Stimulated activated CD4-positive, alpha-beta T cell treated with anti-CD3 and anti-CD28 coated beads, Interleukin-1b, Interleukin-23, amount 100 ng/mL, for 4 hours (primary cell): ENCODE measurements at places on chromosomes 12 and 14.

GRCh38 chr12:2974560-2974971, 15.4 kb downstream of the TEAD4 start:
- no peak for DNase-seq

- no peak for DNase-seq
These were observed 111.1 kb downstream of the STAB2 start for GRCh38 chr12:103697971-103698751.

DNA sequence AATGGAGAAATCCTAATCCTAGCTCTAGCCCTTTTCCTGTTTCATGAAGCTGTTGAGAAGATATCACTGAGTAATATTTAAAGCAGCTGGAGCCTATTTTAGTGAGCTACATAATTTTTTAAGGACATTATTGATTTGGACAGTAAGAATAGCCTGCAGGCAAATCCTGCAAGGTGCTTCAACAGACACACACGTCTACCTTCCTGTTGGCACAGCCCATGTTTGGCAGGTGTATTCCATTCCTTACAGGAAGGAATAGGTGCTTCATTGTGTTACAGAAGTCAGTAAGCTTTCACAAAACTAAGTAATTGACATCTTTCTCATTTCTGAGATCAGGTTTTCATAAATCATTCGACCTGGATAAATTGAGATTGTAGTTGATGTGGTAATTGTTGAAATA, 50.6 kb downstream of the FOXA1 start:
- no peak for DNase-seq

DNA sequence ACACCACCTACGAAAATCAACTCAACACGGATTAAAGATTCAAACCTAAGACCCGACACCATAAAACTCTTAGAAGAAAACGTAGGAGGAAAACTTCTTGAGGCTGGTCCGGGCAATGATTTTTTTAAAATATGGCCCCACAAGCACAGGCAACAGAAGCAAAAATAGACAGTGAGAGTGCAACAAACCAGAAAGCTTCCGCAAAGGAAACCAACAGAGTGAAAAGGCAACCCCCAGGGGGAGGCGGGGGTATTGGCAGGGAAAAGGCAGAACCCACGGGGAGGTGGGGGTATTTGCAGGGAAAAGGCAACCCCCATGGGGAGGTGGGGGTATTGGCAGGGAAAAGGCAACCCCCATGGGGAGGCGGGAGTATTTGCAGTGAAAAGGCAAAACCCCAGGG, 20.5 kb upstream of the FBRSL1 start:
- DNase-seq = no peak

DNA sequence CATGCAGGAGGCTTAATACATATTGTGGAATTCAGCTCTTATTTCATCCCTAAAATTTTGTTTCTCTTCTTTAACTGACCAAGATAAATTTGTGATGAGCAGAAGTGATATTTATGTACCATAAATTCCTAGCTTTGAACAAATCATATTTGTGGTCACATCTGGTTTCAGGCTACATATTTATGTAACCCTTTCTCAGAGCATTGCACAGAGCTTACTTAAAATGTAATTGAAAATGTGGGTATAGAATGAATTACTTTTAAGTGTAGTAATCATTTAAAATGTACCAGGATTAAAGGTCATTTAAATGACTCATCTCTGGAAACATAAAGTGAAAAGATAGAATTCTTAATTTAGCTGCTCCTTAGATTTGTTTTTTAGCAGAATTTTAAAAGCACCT, 129.9 kb upstream of the FRMD6 start:
- no peak for DNase-seq

- DNase-seq = no peak
These were observed 41.1 kb upstream of the TSPAN9 start for GRCh38 chr12:3035815-3036702.

- DNase-seq = no peak
These were observed 33.4 kb upstream of the PLEKHG6 start for GRCh38 chr12:6276956-6277620.

- no peak for DNase-seq
These were observed 46.0 kb upstream of the PLEKHG6 start for GRCh38 chr12:6264402-6265037.

DNA sequence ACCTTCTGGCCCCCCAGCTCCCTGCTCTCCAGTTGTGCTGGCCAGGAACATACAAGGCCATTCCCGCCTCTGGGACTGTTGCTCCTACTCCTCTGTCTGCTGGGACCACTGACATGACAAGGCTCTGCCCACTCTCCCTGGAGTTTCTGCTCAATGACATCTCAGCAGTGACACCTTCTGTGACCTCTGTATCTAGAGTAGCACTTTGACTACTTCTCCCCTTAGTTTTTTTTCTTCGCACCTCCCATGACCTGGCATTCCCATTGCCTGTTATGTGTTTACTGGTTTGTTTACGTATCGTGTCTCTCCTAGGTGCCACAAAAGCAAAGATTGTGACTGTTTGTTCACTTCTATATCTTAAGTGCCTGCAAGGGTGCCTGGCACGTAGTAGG, 40.1 kb upstream of the TMEM263 start:
- DNase-seq = no peak

DNA sequence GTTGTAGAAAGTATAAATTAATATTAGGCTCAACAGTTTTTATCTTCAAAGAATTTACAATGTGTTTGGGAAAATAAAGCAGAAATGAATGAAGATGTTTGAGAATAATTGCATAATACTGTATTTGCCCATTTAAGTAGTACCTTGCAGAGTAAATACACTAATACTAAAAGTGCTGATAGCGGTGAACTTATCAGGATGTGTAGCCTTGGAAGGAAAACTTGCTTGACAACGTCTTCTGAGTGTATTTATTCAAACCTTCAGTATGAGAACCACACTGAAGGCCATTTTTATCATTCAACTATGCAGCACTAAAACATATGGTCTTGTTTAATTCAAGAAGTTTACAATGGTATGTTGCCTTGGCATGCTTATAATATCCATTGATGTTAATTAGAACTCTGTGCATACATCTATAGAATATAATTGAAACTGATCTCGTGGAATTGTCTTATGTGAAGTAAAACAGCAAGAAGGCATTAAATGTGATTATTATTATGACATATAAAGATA, 41.3 kb downstream of the MSRB3 start:
- no peak for DNase-seq

DNA sequence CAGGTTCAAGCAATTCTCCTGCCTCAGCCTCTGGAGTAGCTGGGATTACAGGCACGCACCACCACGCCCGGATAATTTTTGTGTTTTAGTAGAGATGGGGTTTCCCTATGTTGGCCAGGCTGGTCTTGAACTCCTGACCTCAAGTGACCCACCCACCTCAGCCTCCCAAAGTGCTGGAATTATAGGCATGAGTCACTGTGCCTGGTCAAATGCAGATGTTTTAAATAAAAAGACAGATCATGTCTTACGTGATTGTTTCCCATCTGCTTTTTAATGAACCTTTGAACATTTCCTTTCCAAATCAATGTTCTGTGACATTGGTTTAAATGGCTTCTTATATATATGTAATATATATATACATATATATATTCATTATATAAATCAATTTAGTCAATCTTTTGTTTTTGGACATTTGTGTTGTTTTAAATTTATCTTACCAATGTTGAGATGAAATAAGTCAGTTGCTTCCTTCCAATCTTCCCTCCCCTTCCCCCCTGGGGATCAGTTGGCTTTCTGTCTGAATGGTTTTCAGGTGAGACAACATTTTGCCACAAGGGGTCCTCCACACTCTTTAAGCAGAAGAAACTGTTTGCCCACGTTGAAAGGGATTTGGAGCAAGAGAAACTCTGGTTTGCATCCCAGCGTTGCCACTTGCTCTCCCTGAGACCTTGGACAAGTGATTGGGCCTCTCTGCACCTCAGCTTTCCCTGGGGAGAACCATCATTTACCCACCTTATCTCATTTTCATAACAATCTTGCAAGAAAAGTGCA, 47.6 kb upstream of the RBM19 start:
- DNase-seq = no peak

DNA sequence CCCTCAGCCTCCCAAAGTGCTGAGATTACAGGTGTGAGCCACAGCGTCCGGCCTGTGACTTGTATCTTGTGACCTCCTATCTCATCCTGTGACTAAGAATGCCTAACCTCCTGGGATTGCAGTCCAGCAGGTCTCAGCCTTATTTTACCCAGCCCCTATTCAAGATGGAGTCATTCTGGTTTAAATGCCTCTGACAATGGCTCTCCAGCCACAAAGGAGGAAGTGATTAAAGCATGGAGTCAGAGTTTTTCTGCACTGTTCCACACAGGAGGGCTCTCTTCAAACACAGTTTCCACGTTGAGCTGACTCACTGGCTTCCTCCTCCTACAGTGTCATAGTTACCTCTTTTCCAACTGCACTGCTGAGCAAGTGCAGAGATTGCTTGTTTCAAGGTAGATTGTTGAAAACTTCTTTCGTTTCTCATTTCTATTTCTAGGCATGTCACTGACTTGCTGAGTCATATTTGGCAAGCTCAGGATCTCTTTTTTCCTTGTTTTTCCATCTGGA, 383.8 kb downstream of the PCNX1 start:
- DNase-seq = peak; percentile 3

- no peak for DNase-seq
These were observed 82.6 kb upstream of the KCNH3 start for GRCh38 chr12:49456131-49456679.

- no peak for DNase-seq
These were observed 553.1 kb upstream of the FLRT2 start for GRCh38 chr14:84976805-84977204.

DNA sequence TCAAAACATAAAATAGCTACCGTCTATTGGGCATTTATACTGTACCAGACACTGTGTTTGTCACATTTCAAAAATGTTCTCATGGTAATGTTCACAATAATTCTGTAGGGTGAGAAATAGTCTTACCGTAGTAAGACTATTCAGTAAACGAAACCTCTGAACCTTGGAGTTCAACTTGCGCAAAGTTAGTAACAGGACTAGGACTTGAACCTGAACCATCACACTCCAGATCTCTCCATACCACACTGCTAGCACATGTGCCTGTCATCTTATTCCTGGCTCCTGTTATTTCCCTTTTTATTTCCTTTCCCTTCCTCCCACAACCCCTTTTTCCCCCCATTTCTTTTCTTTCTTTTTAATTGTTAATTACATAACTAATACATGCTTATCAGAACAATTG, 65.4 kb downstream of the PLEKHA5 start:
- DNase-seq = no peak

GRCh38 chr12:24285448-24285847, 336.0 kb upstream of the SOX5 start:
- no peak for DNase-seq

DNA sequence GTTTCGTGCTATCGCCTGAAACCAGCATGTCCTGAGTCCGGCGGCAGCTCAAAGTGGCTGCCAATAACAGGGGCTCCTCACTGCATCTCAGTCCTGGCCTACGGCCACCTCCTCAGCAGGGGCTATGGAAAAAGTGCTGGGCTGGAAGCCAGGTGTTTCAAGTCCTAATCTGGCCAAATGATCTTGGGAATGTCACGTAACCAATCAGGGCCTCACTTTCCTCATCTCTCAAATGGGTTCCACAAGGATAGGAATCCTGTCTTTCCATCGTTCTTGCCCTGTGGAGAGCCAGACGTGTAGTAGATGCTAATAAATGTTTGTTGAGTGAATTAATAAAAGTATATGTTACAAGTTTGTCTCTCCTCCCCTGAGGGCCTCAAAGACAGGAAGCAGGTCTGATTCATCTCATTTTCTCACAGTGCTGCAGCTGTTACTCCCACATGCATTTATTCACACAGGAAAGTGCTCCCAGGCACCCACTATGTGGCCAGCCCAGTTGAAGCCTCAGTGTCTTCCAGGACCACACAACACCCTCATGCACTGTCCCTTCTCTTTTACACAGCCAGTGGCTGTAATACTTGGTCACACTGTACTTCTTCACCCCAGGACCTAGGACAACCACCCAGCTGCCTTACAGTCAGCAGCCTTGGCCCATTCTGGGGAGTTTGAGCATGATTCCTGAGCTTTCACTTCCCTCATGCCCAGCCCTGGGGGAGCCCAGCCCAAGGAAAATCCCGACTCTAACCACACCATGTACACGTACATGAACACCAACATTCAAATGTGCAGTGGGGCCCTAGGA, 5.0 kb downstream of the CMKLR1 start:
- no peak for DNase-seq

DNA sequence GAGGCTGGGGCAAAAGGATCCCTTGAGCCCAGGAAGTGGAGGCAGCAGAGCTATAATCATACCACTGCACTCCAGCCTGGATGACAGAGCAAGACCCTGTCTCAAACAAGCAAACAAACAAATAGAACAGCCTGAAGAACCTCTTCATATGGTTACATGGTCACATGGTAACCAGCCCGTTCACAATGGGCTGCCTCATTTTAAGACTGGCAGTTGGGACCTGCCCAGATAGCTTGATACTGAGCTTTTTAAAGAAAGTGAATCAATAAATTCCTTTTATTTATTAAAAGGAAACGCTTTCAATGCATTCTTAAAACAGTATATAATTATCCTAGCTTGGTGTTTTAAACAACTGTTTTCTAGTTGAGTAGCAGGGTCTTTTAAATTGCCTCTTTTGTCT, 10.5 kb downstream of the MLXIP start:
- no peak for DNase-seq

- DNase-seq = no peak
These were observed 17.8 kb downstream of the SDR9C7 start for GRCh38 chr12:56916296-56916995.

- DNase-seq = peak; percentile 54
These were observed 20.9 kb upstream of the BLTP3B start for GRCh38 chr12:100163416-100164152.

DNA sequence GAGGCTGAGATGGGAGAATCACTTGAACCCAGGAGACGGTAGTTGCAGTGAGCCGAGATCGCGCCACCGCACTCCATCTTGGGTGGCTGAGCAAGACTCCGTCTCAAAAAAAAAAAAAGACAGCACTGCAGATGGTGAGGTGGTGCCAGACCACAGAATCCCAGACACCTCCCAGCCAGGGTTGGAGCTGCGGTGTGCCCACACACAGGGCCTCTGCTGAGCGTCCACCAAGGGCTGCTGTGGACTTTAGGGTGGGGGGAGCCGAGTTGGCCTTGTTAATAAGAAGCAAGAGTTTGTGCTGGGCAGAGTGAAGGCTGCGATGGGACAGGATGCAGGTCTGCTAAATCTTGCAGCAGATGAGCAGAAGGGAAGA, 14.2 kb downstream of the KMT5A start:
- no peak for DNase-seq

- DNase-seq = no peak
These were observed 90.4 kb downstream of the RBM19 start for GRCh38 chr12:113875691-113876090.

- no peak for DNase-seq
These were observed 147.6 kb downstream of the PAH start for GRCh38 chr12:102769323-102769916.
